ENCODE measurements at places on chromosomes 5 and 9.

DNA sequence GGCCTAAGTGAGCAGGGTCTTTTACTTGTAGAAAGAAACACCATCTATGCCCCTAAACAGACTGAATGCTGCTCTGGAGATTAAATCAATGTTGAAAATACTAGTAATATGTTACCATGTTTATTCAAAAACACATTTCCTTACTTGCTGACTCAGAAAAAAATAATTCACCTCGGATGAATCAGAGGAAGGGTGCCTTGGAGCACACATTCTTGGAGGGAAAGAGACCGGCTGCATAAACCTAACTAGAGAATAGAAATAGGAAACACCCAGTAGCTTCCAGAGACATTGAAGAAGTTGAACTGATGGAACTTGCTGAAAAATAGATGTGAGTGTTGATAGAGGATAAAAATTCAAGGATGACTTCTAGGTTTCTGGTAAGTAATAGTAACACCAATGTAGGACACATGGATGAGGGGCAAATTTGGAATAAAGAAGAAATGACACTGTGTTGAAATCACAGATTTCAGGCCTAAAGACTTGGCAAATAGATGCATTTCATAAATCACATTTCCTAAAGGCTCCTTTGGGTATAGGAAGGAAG is 76.9 kb upstream of the MINAR2 start:
- no peak for DNase-seq

GRCh38 chr5:60522292-60522905 is 177.6 kb downstream of the DEPDC1B start:
- DNase-seq: no peak

- DNase-seq: no peak
Measured at GRCh38 chr5:10789021-10789420, 28.0 kb upstream of the DAP start.

GRCh38 chr5:10351199-10351905 is 2.1 kb upstream of the MARCHF6 start:
- DNase-seq: peak; percentile 88

DNA sequence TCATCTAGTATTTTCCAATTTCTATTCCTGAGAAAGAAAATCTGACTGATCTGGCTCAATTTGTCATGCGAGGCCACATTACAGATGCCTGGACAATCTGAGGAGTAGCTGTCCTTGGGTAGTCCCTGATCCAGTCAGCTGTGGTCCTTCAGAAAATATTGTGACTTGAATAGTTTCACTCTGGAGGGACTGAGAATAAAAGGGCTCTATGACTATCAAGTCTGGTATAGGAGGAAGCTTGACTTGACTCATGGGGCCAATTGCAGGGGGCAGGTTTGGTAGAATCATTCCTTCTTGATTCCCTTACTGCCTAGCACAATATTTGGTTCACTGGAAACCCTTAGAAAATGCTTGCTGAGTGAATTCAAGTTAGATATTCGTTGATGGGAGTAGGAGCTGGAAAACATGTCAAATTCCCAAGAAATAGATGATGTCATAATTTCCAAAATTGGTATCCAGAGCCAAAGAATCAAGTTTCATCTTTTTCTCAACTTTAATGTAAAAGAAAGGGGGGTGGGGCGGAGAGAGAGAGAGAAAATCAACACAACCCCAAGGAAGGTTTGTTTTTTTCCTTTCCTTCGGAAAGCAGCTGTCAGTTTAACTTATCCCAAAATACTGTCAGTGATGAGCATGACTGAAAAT is 32.4 kb upstream of the STX17 start:
- no peak for DNase-seq

GRCh38 chr5:159571501-159572244 is 241.4 kb upstream of the IL12B start:
- DNase-seq: no peak

GRCh38 chr9:95133325-95133705 is 184.2 kb downstream of the FANCC start:
- no peak for DNase-seq

- DNase-seq: no peak
Measured at GRCh38 chr5:172556971-172557461, 84.0 kb upstream of the NEURL1B start.

DNA sequence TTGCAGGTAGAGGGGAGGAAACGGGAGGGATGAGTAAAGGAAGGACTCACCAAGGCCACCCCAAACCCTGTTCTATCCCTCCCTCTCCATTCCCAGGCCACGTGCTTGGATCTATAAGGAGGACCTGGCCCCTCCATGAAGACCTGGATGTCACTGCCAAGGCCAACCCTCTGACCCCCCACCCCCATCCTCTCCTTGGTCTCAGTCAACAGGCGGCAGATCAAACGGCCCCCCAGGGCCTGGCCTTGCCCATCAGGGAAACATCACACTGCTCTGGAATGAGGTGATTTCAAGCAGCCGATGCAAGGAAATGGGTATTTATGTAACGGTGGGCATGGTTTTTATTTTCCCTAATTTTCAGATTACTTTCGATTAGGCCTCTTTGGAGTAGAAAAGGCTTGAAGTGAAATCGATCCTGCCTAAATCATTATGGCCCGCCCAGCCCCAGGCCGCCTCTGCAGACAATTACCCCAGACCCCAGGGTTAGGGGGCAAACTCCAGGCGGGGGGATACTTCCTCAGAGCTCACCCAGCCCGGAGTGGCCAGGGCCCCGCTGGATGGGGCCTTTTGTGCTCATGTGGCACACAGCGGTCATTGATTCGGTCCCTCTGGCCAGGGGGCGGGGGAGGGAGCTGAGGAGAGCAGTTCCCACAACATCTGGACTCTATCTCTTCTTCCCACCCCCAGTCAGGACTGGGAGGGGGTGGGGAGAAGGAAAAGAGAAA is 125.3 kb downstream of the PHF2 start:
- DNase-seq: no peak

GRCh38 chr9:78030296-78030552 is 1.4 kb downstream of the GNAQ start:
- peak; percentile 81 for DNase-seq

DNA sequence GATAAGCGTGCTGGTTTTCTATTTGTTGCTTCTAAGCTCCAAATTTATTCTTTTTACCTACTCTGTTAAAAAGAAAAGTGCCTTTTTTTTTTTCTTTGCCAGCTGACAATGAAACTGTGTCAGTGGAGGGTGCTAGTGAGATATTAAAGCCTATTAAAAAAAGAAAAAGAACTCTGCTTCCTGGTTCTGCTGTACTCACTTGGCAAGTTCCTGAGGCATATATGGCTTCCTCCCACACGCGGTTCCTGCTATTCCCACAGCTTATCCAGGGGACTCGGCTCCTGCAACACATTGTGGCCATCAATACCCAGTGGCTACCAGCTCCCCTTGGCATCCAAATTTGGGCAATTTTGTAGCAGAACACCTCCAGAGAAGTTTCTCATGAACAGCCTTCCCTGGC is 1977.7 kb upstream of the CDH9 start:
- DNase-seq: no peak

GRCh38 chr9:124285903-124286291 is 28.1 kb downstream of the NEK6 start:
- DNase-seq: peak; percentile 83

DNA sequence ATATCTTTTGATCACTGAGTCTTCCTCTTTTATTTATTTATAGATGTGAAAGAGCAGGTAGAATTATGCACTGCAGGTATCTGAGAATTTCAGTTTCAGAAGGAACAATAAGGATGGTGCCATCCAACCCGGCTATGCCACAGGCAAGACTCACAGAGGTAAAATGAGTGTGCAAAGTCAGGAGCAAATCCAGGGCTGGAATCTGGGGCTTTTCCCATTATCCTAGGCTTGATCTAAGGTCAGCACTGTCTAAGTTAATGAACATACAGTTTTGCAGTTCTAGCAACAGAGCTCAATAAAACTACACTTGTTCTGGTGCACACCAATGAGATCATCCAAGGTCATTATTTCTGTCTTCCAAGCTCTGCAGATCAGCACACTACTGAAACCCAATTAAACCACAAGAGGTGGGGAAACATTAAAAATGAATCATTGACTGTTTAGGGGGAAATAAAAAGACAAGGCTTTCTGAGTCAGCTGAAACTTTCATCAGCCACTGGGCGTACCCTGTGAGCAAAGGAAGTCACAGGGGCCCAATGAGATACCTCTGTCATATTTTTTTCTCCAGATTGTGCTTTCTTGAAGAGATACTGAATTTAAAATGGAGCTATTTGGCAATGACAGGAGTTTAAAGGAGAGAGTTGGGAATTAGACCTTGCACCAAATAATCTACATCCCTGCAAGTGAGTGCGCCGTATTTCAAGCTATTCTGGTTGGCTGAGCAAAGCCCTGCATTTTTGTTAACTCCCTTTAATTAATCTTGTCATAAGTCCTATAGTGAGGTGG is 662.2 kb upstream of the ZNF608 start:
- DNase-seq: no peak

GRCh38 chr5:151718646-151719045 is 31.9 kb upstream of the SPARC start:
- no peak for DNase-seq

GRCh38 chr5:66021585-66021984 is 95.2 kb downstream of the ERBIN start:
- no peak for DNase-seq

DNA sequence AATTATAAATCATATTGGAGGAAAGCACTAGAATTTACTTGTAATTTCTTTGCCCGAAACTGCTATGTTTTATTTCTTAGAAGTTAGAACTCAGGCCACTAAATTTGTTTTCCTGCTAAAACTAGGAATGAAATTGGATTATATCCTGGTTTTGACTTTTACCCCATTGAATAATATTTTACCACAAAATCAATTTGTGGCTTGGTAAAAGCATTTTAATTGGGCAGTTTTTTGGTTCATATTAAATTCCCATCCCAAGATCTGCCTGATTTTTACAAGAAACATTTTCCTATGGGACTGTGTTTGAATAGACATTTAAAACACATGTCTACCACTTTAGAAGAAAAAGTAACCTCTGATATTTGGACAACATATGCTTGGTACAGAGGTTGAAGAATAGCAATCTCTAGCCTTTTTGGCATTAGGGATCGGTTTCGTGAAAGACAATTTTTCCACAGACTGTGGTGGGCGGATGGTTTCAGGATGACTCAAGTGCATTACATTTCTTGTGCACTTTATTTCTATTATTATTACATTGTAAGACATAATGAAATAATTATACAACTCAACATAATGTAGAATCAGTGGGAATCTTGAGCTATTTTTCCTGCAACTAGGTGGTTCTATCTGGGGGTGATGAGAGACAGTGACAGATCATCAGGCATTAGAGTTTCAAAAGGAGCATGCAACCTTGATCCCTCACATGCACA is 565.6 kb downstream of the PRR16 start:
- DNase-seq: no peak

DNA sequence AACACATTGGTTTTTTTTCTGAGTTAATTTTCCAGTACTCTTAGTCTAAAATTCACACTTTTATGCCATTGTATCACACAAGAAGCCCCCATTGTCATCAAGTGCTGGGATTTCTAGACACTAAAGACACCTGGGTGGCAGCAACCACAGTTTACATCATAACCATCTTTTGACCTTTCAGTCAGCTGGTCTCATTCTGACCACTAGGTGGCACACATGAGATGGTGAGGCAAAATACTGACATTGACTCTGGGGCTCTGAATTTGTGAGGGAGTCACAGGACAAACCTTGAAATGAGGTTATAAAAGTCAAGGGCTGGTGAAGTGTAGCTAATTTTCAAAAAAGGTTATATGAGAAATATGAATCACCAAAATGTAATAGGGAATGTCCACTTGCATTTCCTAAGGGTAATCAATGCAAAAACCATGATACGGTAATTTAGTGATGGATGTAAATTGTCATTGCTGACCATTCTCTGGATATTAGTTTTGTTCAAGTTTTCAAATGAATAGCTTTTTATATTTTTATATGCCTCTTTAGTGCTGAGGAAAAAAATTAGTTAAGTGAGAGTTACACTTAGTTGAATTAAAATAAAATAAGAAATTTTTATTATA is 229.4 kb downstream of the DMAC1 start:
- DNase-seq: peak; percentile 83

- DNase-seq: no peak
Measured at GRCh38 chr5:6178846-6179532, 199.4 kb downstream of the MED10 start.

DNA sequence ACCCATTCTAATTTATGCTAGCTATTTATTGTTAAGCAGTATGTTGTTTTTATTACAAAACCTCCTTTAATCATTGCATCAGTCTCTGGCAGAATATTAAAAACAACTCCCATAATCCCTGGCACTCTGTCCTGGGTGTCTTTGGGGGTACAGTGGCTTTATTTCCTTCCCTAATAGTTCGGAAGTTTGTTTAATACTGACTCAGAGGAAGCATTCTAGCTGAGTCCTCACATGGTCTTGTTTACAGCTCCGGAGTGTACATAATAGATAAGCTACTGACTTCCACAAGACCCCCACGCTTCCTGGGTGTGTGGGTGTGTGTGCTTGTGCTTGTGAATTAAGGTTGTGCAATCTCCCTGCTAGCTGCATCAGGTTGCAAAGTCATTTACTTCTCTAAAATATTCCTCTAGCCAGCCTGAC is 149.8 kb upstream of the CDKN2B start:
- DNase-seq: peak; percentile 65

GRCh38 chr5:159805021-159805420 is 111.3 kb upstream of the ADRA1B start:
- DNase-seq: peak; percentile 58

GRCh38 chr5:6754766-6755165 is 41.5 kb downstream of the TENT4A start:
- no peak for DNase-seq

DNA sequence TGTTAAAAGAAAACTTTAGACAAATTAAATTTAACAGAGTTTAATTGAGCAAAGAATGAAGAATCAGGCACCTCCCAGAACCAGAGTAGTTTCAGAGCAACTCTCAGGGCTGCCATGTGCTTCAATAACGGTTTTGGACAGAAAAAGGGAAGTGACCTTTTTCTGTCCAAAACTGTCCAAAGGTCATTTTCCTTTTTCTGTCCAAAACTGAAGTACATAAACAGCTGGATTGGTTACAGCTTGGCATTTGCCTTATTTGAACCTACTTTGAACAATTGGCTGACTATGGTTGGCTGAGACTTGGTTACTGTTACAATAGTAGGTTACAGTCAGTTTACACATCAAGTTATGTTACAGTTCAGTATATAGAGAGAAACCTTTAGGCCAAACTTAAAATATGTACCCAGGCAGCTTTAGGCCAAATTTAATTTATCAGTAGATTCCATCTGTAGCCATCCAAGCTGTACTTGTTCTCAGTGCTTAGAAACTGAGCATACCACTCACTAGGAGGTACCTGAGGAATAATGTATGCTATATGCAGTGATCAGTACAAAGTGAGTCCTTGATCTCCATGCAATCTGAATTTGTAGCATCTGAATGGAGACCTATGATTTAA is 44.0 kb downstream of the C9orf85 start:
- no peak for DNase-seq

DNA sequence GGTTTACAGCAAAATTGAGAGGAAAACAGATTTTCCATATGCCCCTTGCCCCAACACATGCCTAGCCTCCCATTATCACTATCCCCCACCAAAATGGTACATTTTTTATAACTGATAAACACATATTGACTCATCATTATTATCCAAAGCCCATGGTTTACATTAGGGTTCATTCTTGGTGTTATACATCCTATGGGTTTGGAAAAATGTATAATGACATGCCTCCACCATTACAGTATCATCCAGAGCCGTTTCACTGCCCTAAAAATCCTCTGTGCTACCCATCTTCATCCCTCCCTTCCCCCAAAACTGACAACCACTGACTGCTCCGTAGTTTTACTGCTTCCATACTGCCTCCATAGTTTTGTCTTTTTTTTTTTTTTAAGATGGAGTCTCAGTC is 111.1 kb downstream of the ACTL7B start:
- DNase-seq: no peak

GRCh38 chr5:91366551-91366950 is 16.6 kb downstream of the ARRDC3 start:
- DNase-seq: no peak
